ENCODE measurements at places on chromosomes 2 and 18.

- no peak for DNase-seq
Measured at GRCh38 chr18:2857491-2858131, 10.8 kb downstream of the EMILIN2 start.

DNA sequence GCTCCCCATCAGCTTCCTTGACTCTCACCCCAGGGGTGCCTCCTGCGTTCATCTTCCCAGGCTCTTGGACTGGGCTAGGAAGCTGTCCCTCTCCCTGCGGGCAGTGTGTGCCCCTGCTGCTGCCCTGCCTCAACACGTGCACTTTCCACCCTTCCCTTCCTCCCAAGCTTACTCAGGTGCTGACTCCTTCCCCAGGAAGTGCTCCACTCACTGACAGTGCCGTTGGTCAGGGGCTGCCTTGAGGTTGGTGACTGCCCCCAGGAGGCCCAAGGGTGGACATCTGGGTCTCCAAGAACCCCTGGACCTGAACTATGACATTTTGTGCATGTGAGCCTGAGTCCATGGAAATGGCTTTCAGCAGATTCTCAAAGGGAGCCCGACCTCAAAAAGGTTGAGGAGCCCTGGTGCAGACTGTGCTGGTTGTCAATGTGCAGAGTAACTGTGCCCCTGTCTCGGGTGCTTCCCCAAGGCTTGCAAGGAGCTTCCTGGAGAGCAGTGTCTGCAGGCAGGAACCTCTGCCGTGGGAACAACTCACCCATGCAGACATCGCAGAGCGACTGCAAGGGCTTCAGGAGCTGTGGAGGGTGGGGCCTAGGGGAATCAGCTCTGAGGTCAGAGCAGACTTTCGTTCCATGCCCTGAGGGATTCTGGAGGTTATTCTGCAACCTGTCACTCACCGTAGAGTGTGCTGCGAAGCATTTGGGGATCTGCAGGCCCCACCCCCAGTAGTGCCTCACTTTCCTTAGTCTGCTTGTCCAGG lies 116.5 kb upstream of the MCFD2 start:
- no peak for DNase-seq

- no peak for DNase-seq
Measured at GRCh38 chr2:172535119-172535518, 20.8 kb upstream of the PDK1 start.

- peak; percentile 46 for DNase-seq
Measured at GRCh38 chr2:230947908-230948365, 22.9 kb upstream of the GPR55 start.

- DNase-seq: no peak
Measured at GRCh38 chr18:21073180-21073579, 38.4 kb downstream of the ROCK1 start.

DNA sequence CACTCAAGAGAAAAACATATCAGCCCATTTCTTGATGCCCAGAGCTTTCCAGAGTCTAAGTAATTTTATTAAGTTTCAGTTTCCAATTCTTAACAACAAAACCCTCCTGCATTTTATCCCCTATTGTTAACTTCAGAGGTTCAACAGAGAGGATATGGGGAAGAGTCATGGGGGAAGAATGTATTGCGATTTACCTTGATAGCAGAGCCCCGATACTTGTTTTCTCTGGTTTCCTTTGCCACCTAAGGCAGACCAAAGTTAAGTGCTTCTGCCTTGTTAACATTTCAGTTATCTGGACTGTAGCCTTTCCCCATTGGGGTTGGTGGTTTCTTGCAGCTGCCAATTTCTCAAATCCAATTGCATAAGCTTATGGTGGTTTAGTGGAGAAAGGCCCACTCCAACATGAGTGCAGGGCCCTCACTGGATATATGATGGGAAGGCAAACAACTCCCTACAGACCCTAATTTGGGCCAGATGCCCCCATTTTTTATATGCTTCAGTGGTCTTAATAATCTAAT lies 82.0 kb upstream of the ITGB6 start:
- no peak for DNase-seq

GRCh38 chr2:126748929-126749518 lies 93.1 kb downstream of the GYPC start:
- no peak for DNase-seq

- DNase-seq: no peak
Measured at GRCh38 chr2:113795405-113795920, 39.0 kb upstream of the SLC35F5 start.

Data from pons (tissue), 1 donor.